ENCODE measurements at places on chromosomes 1 and 21. TPM values are rescaled to one million over a fixed set of nuclear protein-coding genes. Genes with fewer than 3 reads are reported as not detected.

Gene SLC2A5
- not detected for total RNA-seq

Gene PTCH2
- total RNA-seq = 3.6 TPM

GRCh38 chr1:85320371-85321131 is 44.1 kb upstream of the BCL10 start:
- H3K4me1 ChIP-seq = peaks cover 9% of the 10 kb centered on the region
- peaks cover 76% of the 10 kb centered on the region for H3K27me3 ChIP-seq
- no peaks in the 10 kb centered on the region for H3K36me3 ChIP-seq
- no peak overlapping the region for H3K4me3 ChIP-seq

Gene SLC16A4
- total RNA-seq = 0.23 TPM

Gene PDZK1IP1
- not detected for total RNA-seq

- H3K27me3 ChIP-seq = no peaks in the 10 kb centered on the region
- H3K4me3 ChIP-seq = no peak overlapping the region
- no peak overlapping the region for H3K27ac ChIP-seq
- H3K4me1 ChIP-seq = peaks cover 8% of the 10 kb centered on the region
- DNase-seq = no peak
These were observed 372.1 kb upstream of the B3GALT2 start for GRCh38 chr1:193558491-193559028.

Gene HMGN2
- total RNA-seq = 915 TPM

DNA sequence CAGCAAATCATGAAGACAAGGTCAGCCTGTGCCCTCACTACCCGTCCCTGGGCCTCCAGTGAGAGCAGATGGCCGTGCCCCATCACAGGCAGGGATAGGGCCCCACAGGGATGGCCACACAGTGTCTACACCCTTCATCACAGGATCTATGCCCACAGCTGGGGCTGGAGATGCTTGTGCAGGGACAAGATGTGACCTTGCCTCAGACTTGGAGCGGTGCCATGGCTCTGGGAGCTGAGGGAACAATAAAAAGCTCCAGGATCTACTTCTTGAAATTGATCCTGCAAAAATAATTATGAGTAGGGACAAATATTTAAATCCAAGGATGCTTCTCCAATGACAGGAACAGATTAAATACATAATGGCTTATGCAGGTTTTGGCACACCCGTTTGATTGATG is 25.4 kb upstream of the TCEA3 start:
- no peaks in the 10 kb centered on the region for H3K36me3 ChIP-seq
- DNase-seq = no peak
- H3K4me1 ChIP-seq = peaks cover 10% of the 10 kb centered on the region
- no peak overlapping the region for H3K4me3 ChIP-seq
- no peak overlapping the region for H3K27ac ChIP-seq

Gene NEK2
- 42.5 TPM for total RNA-seq

GRCh38 chr21:44994695-44995342 is 55.0 kb downstream of the SLX9 start:
- H3K27ac ChIP-seq = no peak overlapping the region
- no peaks in the 10 kb centered on the region for H3K36me3 ChIP-seq
- H3K4me1 ChIP-seq = no peaks in the 10 kb centered on the region

GRCh38 chr1:193415256-193415655 is 228.8 kb upstream of the B3GALT2 start:
- H3K4me1 ChIP-seq = peaks cover 35% of the 10 kb centered on the region
- H3K27me3 ChIP-seq = no peaks in the 10 kb centered on the region
- no peak for DNase-seq
- no peak overlapping the region for H3K4me3 ChIP-seq
- H3K27ac ChIP-seq = no peak overlapping the region
- H3K36me3 ChIP-seq = peaks cover 15% of the 10 kb centered on the region

Gene MUL1
- 19.5 TPM for total RNA-seq

Gene NECTIN4
- 0.12 TPM for total RNA-seq

DNA sequence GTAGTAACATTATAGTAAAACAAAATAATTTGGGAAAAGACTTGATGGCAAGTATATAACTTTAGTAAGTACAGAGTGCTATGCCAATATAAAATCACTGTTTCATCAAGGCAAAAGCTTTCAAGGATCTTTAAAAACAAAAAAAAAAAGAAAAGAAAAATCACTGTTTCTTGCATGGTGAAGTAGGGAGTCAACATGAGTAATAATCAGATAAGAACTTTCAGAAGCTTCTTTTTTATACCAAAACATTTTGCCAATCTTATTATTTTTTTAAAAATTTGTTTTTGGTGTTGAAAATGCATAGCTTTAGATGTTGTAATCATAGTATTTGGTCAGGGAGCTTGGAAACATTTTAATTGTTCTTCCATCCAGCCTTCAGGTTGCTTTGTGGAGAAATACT is 37.2 kb downstream of the CAMSAP2 start:
- no peak overlapping the region for H3K27ac ChIP-seq
- no peaks in the 10 kb centered on the region for H3K36me3 ChIP-seq
- peaks cover 8% of the 10 kb centered on the region for H3K4me1 ChIP-seq
- peaks cover 12% of the 10 kb centered on the region for H3K27me3 ChIP-seq

GRCh38 chr1:243727503-243728203 is 122.4 kb downstream of the AKT3 start:
- H3K27ac ChIP-seq = no peak overlapping the region
- H3K36me3 ChIP-seq = peaks cover 21% of the 10 kb centered on the region
- no peak for DNase-seq
- no peaks in the 10 kb centered on the region for H3K27me3 ChIP-seq
- H3K4me3 ChIP-seq = no peak overlapping the region

GRCh38 chr1:230781594-230781993 is 34.4 kb downstream of the CAPN9 start:
- DNase-seq = no peak
- no peak overlapping the region for H3K27ac ChIP-seq
- H3K4me3 ChIP-seq = no peak overlapping the region
- no peaks in the 10 kb centered on the region for H3K4me1 ChIP-seq

Data from activated CD8-positive, alpha-beta memory T cell treated with anti-CD3 and anti-CD28 coated beads, Interleukin-2, amount 10 ng/mL, durations not matched to agents 7 days and 5 days (primary cell).